ENCODE measurements at places on chromosomes 16 and 17.

- DNase-seq: no peak
Observed at GRCh38 chr16:2476345-2476720, 1.4 kb downstream of the TBC1D24 start.

DNA sequence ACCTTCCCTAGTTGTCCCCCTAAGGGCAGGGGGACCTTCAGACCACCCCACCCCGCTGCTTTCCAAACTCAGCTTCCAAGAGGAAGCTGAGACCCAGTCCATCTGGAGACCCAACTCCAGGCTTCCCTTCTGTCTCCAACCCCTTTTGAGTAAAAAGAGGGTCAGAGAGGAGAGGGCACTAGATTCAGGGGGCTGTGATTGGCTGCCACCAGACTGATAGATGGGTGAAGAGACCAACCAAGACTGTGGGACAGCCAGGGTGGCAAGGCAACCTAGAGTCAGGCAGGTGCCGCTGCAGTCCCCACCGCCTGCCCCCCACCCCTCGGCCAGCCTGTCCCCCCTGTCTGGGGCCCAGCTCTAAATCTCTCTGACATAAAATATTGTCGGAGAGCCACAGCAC, 92.5 kb downstream of the SDK2 start:
- DNase-seq: no peak

DNA sequence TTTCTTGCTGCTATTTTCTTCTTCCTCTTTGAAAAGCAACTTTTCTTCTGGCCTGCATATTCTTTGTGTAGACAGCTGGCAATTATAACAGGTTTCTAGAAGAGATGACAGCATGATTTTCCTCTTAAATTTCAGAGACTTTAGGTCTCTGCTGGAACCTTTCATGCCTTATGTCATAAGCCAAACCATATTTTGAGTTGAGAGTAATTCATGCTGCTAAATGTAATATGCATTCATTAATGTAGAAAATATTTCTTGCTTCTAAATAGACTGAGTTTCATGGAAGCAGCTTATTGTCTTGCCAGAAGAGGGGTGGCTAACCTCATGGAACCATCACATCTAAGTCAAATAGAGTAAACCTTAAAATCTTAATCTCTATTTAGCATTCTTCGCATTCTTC, 25.9 kb upstream of the ABCA9 start:
- DNase-seq: no peak

GRCh38 chr16:89484923-89485679, 5.3 kb downstream of the ANKRD11 start:
- no peak for DNase-seq

DNA sequence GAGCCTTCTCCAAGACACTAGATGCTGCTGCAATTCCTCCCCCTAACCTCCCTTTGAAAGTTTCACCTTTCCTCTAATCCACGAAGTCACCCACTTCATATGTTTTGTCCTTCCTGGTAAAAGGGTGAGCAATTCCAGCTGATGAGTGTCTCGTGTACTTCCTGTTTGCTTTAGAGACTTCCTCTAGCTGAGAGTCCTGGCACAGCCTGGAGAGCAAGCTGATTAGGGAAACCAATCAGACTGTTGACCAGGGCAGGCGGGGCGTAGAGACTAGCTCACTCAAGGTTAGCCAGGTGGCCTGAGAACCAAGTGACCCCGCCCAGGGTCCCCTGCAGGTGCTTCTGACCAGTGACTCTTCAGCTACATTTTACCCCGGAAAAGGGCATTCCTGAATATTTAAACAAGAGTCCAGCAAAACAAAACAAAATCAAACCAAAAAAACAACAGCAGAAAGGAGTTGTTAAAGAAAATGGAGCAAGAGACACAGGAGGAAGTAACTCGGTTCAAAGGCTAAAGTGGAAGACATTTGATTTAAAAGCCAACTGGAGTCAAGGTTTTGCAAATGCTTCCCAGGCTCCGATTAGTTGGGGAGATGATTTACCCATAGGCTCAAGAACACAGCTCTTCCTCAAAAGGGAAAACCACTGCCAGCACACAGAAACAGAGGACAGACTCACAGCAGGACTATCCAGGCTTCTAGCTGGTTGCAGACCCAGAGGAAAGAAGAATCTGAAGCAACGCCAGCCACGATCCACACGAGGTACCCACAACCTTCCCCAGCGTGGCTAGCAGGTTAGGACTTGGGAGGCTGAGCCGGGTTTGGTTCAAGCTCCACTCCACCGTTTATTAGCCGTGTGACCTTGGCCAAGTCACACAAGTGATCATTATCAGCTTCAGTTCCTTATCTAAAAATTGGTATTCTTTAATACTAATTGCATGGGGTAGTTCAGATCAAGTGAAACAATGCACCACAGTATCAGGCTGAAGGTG, 13.4 kb downstream of the HSPB9 start:
- peak; percentile 47 for DNase-seq

Measured in RCC 7860 (cell line).